ENCODE measurements at places on chromosomes 4 and X.

DNA sequence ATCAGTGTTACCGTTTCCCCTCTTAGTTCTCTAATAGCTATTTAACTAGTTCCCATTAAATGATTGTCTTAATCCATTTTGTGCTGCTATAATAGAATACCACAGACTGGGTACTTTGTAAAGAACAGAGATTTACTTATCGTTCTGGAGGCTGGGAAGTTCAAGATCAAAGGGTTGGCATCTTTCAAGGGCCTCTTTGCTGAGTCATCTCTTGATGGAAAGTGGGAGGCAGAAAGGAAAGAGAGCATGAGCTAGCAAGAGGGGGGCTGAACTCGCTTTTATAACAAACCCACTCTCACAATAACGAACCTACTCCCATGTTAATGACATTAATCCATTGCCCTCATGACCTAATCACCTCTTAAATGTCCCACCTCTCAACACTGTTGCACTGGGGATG lies 17.4 kb upstream of the NKX3-2 start:
- no peak for DNase-seq

- DNase-seq = no peak
Measured at GRCh38 chr4:85784947-85785346, 310.0 kb downstream of the ARHGAP24 start.

DNA sequence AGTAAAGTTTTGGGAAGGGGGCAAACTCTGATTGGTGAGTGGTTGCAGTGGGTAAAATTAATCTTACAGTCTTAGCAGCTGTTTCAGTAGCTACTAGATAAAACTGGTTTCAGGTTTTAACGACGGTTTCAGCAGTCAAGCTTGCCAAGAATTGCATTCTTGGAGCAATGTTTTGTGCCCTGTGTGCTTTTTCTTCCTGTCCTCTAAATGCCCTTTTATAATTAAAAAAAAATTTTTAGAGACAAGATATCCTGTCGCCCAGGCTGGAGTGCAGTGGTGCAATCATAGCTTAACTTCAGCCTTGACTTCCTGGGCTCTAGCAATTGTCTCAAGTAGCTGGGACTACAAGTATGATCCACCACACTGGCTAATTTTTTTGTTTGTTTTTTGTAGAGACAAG lies 6.3 kb upstream of the PPEF2 start:
- no peak for DNase-seq

GRCh38 chrX:40282348-40282747 lies 184.6 kb upstream of the BCOR start:
- DNase-seq = no peak

GRCh38 chrX:120429776-120430540 lies 39.1 kb downstream of the LAMP2 start:
- no peak for DNase-seq

- no peak for DNase-seq
Measured at GRCh38 chrX:153830640-153831428, 490 bp upstream of the PDZD4 start.

- DNase-seq = no peak
Measured at GRCh38 chrX:16771483-16772398, 14.5 kb upstream of the TXLNG start.

- no peak for DNase-seq
Measured at GRCh38 chr4:79831119-79831528, 241.9 kb downstream of the ANTXR2 start.

GRCh38 chr4:61425315-61425714 lies 225.2 kb downstream of the ADGRL3 start:
- DNase-seq = no peak

DNA sequence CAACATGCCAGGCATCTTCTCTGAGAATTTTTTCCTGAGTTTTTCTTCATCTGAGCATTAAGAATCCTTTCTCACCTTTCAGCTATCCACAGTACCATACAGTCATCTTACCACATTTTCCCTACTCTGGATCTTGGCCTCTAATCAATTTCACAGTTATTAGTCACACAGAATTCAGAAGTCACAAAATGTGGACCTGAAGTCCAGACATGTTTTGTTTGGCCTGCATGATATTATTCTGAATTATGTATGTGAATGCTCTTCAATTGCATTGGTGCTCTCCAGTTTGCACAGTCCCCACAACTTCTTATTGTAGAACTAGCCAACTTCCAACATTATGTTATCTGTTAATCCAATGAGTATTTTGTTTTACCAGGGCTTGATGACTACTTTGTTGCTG lies 102.3 kb upstream of the GRIA3 start:
- no peak for DNase-seq

DNA sequence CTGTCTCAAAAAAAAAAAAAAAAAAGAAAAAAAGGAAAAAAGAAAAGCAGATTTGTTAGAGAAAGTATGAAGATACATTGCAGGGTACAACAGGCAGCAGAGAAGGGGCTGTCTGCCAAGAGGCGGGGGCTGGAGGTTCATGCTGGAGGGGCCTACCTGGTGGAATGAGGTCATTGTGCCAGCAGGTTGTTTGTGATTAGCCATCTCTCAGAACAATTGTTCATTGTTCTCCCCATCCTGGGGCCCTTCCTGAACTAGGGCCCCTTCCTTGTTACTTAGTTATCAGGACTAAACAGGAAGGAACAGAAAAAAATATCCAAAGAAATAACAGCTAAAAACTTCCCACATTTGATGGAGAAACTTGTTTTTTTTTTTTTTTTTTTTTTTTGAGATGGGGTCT lies 14.0 kb upstream of the GPKOW start:
- no peak for DNase-seq

All from stimulated activated CD8-positive, alpha-beta memory T cell treated with anti-CD3 and anti-CD28 coated beads, Interleukin-15, amount 100 ng/mL, for 4 hours (primary cell).